ENCODE measurements at places on chromosomes 16 and 17.

DNA sequence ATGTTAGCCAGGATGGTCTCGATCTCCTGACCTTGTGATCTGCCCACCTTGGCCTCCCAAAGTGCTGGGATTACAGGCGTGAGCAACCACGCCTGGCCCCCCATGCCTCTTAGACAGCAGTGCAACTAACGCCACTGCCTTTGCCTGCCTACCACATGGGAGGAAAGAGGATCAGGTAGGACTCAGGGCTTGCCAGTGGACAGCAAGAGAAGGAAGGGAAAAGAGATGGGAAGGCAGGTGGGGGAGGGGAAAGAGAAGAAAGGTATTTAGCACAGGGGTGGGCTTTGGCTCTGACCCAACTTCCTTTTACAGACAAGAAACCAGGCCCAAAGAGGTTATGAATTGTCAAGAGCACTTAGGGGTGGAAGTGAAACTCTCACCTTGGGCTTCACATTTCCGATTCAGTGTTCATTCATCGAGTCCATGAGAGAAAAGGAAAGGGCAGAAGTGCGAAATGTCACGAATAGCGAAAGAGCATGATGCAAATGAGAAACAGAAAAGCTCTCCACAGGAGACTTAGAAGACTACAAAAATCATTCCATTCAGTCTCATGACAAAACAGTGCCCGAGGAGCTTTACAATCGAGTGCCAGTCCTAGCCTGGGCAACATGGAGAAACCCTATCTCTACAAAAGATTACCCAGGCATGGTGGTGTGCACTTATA, 36.4 kb downstream of the CDK5R1 start:
- DNase-seq = peak; percentile 88

DNA sequence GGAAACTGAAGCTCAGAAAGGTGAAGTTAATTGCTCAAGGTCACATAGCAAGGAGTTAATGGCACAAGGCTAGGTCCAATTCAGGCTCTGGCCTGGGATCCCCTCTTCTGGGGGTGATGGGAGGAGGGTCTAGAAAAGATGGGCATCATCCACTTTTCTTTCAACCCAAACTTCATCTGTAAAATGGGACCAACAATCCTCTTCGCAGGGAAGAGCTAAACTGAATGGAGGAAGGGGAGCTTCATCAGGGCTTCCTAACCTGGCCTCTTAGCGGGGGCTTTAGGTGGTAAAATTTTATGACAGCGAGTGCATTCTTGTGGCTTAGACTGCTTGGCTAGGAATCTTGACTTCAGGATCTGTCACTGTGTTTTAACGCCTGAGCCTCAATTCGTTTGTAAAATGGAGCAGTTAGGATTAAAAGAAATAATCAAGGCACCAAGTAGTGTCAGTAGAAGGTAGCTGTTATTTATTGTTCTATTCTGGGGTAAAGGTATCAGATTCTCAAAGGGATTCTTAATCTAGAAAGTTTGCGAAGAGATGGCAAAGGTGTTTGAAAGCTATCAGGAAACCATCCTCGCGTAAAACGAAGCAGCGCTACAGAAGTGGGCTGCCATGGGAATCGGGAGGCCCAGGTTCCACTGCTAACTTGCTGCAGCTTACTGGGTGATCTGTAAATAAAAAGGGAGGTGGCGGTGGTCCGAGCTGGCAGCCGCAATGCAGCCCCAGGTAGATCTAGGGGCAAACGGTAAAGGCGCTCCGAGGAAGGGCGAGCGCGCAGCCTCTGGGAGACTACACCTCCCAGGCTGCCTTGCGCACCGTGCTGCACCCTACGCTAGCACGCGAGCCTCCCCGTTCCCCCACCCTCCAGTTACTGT, 1.5 kb upstream of the SRCAP start:
- DNase-seq = peak; percentile 21

GRCh38 chr16:1850981-1851380, 21.0 kb downstream of the MEIOB start:
- no peak for DNase-seq

DNA sequence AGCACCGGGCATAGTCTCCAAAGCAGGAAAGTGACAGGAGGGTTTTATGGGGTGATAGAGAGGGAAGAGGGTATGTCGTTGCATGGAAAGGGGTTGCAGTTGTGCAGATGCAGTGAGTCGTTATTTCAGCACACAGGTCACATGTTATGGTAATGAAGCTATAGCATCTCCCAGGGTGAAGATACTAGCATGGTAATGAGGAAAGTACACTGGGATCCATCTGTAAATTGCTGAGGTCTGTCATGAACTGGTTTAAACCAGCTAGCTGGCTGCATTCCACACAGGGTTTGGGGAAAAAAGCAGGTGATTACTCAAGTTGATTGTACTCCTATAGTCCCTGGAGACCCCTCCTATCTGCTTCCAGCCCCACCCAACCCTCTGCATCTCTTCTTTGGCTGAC, 11.7 kb downstream of the COX11 start:
- DNase-seq = no peak

DNA sequence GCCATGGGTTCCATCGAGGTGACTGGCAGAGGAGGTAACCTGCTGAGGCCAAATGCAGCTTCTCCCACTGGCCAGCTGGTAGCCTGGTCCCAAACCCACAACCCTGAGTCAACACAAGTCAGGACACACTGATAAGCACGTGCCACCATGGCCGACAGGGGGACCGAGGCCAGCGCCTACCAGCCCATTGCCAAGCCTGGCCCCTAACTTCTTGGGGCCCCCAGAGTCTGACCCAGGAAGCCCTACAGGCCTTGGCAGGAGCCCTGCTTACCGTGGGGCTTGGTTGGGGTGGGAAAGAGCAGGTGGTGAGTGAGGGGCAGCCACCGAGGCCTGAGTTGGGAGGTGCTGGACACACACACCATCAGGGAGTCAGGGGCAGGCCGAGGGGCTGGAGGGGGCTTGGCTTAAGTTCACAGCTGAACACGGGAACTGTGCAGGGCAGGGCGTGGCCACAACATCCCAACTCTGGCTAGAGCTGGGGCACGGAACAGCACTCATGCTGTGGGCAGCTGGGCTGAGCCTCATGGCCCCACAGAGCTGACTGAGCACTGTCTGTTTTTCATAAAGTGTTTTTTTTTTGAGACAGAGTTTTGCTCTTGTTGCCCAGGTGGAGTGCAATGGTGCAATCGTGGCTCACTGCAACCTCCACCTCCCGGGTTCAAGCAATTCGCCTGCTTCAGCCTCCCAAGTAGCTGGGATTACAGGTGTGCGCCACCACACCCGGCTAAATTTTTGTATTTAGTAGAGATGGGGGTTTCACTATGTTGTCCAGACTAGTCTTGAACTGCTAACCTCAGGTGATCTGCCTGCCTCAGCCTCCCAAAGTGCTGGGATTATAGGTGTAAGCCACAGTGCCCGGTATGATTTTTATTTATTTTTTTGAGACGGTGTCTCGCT, 5.5 kb downstream of the MRPL28 start:
- DNase-seq = no peak

DNA sequence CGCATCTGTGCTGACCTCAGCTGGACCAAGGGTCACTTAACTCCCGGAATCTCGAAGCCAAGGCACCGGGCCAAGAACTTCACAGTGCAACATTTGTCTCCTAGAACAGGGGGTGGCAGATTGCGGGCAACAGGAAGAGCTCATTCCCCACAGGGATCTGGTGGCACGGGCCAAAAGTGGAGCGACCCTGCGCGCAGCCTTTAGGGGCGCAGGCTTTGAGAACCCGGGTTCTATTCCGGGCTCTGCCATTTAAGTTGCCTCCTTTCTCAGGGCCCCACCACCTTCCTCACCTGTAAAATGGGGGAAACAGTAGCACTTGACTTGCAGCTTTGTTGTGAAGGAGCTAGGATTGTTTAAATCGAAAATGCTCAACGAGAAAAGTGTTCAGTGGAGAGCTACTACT, 651 bp downstream of the SHMT1 start:
- DNase-seq = peak; percentile 32

- no peak for DNase-seq
These were observed 23.1 kb downstream of the PRDM7 start for GRCh38 chr16:90053902-90054500.
